ENCODE measurements at places on chromosomes 3 and 15.

GRCh38 chr15:45378913-45379262, 544 bp upstream of the GATM start:
- DNase-seq, result no peak

GRCh38 chr15:48645558-48646330, at the start of gene FBN1:
Gene FBN1, minus strand, starts transcription at chr15:48645709. Its CDS starts 940 bp downstream, at chr15:48644769.
- no peak for DNase-seq

DNA sequence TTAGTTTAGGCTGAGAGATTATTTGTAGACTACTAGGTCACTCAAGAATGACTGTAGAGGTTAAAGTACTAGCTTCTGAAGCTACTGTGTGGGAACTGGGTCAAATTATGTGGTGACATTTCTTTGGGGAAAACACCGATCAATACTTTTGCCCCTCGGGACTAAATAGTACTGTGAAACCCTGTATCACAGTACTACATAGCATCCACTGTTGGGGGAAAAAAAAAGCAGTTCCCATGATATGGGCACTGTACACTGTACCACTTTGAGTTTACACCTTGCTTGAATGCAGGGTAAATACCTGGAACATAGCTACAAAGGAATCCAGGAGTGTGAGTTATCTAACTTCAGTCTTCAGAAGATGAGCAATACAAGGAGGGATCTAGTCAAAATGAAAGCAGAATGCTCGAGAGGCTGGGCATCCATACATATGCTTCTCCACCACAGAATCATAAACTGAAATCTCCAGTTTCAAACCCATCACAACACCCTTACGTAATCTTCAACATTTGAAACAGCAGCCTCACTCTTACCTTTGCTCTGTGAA, 311.4 kb downstream of the UNC13C start:
- DNase-seq, result no peak

- DNase-seq, result no peak
Observed at GRCh38 chr15:36694574-36694973, 115.1 kb downstream of the CDIN1 start.

- DNase-seq, result no peak
Observed at GRCh38 chr3:64105816-64106215, 82.5 kb upstream of the PSMD6 start.

GRCh38 chr3:190178779-190179178, 58.1 kb upstream of the P3H2 start:
- DNase-seq, result no peak

GRCh38 chr15:45611305-45611704, 23.5 kb upstream of the SQOR start:
- no peak for DNase-seq

DNA sequence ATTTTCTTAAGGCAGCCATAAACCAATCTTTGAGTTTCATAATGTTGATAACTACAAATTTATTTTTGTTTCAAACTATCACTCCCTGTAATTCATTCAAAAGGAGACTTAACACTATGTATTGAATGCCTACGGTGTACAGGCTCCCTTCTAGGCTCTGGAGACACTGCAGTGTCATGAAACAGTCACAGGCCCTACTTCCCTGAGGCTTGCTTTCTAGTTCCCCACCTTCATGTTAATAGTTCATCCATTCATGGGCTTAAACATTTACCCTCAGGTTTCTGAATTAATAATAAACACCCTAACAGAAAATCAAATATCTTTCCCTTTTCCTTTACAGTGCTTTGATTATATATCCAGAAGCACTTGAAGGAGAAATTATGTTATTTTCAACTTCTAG, 168.7 kb downstream of the CHL1 start:
- DNase-seq, result no peak

DNA sequence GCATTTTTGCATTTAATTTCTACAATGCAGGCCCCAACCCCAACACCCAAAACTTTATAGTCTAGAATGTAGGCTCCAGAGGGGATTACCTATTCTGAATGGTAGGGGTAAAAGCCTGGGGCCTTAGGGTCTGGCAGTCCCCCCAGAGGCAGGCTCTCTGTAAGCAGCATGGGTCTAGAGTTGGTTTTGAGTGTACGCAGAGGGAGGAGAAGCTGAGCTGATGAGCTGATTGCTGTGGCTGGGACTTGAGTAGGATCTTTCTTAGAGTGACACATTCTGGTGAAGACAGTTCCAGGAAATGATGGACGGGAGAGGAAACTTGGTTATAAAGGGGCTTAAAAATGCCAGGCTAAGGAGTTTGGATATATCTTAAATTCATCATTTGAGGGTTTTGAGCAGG, 2.1 kb downstream of the LPP start:
- DNase-seq, result no peak

GRCh38 chr15:53987480-53987879, 9.2 kb downstream of the UNC13C start:
- no peak for DNase-seq

DNA sequence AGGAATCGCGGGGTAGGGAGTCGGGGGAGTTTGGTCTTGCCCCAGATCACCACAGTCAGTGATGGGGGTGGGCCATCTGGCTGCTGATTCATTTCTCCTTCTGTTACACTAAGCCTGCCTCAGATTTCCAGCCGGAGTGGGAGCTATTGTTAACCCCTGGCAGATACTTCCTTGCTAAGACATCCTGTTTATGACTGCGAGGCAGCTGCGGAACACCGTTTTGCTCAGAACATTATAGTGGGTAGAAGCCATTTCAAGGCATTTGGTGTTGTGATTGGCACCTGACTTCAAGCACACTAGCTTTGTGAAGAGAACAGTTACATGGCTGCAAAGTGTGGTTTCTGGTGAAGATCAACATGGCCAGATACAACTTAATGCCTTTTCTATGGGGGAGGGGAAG, 73.8 kb downstream of the FLNB start:
- DNase-seq, result no peak

DNA sequence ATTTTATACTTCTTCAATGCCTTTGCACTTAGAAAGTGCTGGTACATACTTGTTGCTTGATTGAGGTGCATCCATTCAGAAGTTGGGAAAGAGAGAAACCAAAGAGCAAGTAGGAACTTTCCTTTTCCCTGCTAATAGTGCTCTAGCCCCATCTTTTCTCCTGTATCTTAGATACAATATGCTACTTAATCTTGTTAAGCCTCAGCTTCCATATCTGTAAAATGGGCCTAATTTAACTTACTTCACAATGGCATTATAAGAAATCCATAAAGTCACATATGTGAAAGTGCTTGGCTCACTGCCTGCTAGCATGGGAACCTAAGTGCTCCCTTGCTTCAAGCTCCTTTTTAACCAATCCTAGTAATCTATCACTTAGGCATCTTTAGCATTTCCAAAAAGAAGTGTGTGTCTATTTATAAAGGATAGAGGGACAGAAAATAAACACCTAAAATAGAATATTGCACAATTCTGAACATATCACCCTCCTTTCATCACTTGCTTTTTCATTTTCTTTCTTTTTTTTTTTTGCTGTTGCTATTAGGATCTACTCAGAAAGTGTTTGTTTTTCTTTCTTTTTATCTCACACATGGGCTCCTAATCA, 28.1 kb downstream of the KCNAB1 start:
- no peak for DNase-seq

DNA sequence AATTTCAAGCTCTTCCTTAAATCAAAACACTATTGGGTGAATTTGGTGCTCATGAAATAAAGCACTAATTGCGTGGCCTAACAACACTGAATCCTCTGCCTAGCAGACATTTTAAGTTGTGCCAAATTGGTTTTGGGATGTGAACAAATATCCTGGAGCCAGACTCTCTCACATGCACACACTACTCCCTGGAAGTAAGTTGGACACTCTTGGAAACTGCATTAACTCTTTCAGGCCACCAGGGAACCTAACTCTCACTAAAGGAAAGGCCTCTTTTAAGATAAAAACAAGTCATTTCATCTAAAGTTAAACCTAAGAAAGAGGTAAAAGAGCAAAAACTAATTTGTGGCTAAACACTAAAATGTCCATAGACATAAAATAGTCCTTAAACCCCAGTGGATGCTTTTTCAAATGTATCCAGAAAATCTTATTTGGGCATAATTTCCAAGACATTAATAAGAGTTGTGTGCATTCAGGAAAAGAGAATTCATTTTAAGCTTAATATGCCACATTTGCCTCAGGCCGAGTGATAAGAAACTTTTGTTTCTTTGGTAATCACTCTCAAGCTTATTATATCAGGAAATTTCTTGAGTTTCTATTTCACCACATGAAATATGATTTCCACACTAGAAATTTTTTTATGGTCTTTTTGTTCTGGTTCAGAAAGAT, 61.8 kb downstream of the ZBTB20 start:
- DNase-seq, result no peak

GRCh38 chr3:50417637-50418033, 58.3 kb upstream of the TMEM115 start:
- no peak for DNase-seq

DNA sequence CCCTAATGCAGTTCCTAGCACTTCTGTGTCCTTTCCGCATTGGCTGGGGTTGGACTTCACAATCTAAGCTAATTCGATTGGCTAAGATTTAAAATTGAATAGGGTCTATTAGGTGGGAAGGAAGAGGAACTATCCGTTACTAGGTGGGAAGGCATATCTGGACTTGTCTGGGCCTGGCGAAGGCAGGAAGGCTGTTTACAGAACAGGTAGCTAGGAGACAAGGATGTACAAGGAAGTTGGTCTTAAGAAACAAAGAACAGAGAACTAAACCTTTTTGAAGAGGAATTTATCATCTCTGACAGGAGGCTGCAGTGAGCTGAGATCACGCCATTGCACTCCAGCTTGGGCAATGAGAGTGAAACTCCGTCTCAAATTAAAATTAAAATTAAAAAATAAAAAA, 17.3 kb upstream of the ATG7 start:
- no peak for DNase-seq

- no peak for DNase-seq
Observed at GRCh38 chr15:46297766-46298165, 662.9 kb downstream of the SQOR start.

- no peak for DNase-seq
Observed at GRCh38 chr3:188700918-188701317, 470.9 kb upstream of the TPRG1 start.

GRCh38 chr3:188220988-188221818, 67.2 kb downstream of the LPP start:
- DNase-seq, result no peak

- DNase-seq, result no peak
Observed at GRCh38 chr15:77126529-77127326, 55.8 kb upstream of the TSPAN3 start.

DNA sequence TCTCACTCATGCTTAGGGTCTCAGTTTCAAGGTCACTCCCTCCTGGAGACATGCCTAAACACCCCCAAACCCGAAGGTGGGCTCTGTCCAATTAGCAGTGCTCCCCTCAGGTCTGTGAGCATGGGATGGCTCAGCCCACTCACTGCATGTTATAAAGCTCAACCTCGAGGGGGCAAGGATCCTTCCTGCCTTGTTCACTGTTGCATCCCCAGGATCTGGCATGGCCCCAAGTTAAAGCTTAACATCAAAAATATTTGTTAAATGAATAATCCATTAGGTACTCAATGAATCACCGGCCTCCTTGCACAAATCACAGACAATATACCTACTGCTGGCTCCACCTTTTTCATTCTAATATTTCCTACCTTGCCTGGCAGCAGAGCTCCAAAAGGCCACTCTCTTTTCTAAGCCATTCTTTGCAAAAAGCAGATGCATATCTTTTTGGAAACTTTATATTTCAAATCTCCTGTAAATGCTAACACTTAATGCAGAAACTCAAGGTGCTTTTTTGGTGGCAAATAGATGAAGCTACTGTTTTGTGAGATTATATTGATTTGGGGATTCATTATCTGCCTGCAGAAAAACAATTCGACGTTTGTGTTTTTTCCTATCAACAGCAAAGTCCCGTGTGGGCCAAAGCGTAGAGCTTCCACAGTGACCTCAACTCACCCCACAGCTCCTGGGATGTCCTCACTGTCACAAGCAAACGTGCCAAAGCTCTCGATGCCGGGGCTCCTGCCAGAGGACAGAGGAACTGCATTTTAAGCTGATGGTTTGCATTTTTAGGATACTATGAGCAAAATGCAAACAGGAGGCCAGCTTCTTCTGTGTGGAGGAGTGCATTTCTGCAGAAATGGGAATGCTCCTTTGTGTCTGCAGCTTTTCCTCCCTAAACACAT, 35.4 kb downstream of the PCOLCE2 start:
- DNase-seq, result no peak

DNA sequence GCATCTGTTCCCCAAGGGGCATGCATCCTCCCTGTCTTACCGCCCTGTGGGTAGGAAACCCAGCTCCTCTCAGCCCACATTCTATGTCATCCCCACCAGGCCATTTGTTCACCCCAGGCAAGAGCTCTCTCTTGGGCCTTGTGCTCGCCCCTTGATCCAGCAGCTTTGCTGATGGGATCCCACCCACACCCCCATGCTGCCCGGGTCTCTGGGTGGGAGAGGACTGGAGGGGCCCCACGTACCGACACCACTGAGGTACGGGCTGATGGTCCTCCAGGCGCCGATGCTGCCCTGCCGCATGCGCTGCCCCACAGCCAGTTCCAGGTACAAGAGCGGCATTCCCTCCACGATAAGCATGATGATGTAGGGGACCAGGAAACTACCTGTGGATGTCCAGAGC, 14.5 kb downstream of the SLC6A20 start:
- DNase-seq, result no peak

All from activated effector memory CD4-positive, alpha-beta T cell treated with anti-CD3 and anti-CD28 coated beads, Interleukin-2, amount 50 U/mL, for 16 hours (primary cell).